Smooth muscle cell of the umbilical artery (primary cell): ENCODE measurements at places on chromosomes 7 and 10. TPM values are rescaled to one million over a fixed set of nuclear protein-coding genes. Genes with fewer than 3 reads are reported as not detected.

Gene KIF11
- total RNA-seq, result 2.4 and 16.4 TPM in 2 replicates

Gene SP8
- total RNA-seq, result not detected in 2 replicates

Gene EFCAB10
- total RNA-seq, result 0.32 TPM in 1 of 2 replicates, not detected in the other

Gene CYP3A7
- 0.30 and 1.1 TPM in 2 replicates for total RNA-seq

Gene CFAP43
- under 0.01 and 0.18 TPM in 2 replicates for total RNA-seq

Gene TYW1B
- 4.5 and 5.1 TPM in 2 replicates for total RNA-seq

Gene CEP55
- total RNA-seq, result 2.7 and 23.3 TPM in 2 replicates

Gene CALN1
- under 0.01 TPM in 1 of 2 replicates, not detected in the other for total RNA-seq

Gene CFAP46
- 1.2 and 2.2 TPM in 2 replicates for total RNA-seq

Gene SLC13A1
- total RNA-seq, result not detected in 2 replicates

Gene VWA2
- total RNA-seq, result not detected in 2 replicates

Gene CPA5
- total RNA-seq, result not detected in 2 replicates

Gene BAIAP2L1
- 3.0 and 5.2 TPM in 2 replicates for total RNA-seq

Gene MCM7
- total RNA-seq, result 14.6 and 57.5 TPM in 2 replicates

Gene NAT16
- total RNA-seq, result not detected in 2 replicates

Gene ORC5
- total RNA-seq, result 19.3 and 108 TPM in 2 replicates

Gene LRRC18
- not detected in 2 replicates for total RNA-seq

Gene AKR1C2
- 1.2 and 1.7 TPM in 2 replicates for total RNA-seq
